ENCODE measurements at places on chromosomes 11 and 22.
A peak's percentile ranks its signal among the peaks of the same experiment; 100 is the strongest.

DNA sequence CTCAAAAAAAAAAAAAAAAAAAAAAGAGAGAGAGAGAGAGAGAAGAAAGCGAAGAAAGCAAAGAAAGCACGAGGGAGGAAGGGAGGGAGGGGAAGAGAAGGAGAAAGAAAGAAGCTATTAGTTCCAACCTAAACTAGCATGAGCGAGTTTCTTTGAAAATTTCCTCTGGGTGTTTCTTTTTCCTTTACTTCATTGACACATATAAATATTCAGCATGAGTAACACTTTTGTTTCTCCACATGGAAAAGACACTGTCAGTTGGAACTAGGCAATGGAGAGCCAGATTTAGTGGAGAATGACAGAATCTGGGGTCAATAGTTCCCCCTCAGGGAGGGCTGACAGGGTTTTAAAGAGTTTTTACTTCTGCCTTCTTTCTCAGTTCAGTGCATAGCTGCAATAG is 257.4 kb downstream of the DDX10 start:
- no peak for DNase-seq

DNA sequence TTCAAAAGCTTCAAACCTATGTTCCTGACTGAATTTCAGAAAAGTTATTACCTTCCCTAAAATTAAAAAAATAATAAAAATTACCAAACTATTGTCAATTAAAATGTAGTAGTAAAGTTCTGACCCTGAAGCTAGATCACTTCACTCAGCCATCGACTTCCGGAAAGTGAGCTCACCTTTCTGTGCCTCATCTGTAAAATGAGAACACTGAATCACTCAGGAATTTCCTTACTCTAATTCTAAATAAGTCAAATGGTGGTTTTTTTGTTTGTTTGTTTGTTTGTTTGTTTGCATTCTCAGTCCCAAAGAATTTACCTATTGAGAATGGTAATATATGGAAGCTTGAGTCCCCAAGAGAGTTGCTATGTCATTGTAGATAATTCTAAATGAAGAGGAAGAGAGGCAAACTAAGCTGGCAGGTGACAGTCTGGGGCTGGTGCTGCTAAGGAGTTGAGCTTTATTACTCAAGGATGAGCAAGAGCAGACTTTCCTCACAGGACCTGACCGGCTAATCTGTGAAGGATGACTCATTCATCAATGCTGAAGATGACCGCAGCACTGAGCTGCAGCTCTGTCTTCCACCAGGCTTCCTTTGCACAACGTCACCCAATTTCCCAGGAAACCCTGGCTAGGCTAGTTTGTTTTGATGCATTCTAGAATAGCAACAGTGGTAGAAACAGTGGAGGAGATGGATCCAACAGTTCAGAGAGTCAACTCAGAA is 248.8 kb downstream of the RAB38 start:
- DNase-seq = no peak

DNA sequence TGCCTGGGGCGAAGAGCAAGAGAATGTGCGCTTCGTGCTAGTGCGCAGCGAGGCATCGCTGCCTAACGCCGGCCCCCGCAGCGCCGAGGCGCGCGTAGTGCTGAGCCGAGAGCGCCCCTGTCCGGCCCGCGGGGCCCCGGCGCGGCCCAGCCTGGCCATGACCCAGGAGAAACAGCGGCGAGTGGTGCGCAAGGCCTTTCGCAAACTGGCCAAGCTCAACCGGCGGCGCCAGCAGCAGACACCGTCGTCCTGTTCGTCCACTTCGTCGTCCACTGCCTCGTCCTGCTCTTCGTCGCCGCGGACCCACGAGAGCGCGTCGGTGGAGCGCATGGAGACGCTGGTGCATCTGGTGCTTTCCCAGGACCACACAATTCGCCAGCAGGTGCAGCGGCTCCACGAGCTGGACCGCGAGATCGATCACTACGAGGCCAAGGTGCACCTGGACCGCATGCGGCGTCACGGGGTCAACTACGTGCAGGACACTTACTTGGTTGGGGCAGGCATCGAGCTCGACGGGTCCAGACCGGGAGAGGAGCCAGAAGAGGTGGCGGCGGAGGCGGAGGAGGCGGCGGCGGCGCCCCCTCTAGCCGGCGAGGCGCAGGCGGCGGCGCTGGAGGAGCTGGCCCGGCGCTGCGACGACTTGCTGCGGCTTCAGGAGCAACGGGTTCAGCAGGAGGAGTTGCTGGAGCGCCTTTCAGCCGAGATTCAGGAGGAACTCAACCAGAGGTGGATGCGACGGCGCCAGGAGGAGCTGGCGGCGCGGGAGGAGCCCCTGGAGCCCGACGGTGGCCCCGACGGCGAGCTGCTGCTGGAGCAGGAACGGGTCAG is 1.0 kb downstream of the RASSF10 start:
- no peak for DNase-seq

DNA sequence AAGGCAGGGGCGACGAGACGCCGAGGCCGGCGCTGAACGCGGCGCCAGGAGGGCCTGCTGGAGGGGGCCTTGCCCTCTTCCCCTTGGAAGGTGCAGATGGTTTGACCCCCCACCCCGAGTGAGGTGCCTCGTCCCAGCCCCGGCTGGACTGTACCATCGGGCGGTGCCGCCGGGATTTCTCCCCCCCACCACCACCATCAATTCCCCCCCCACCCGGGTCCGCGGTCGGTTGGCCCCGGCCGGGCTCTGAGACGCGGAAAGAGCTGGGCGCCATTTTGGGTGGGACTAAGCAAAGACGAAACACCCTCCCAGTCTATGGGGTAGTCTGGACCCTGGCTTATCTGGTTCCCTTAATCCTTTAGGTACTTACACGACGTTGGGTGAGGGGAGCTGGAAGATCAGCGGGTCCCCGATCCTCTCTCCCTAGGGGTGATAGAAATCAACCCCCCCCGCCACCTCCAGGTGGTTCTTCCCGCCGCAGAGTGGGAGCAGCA is at the start of gene PRDM10:
PRDM10 (minus strand) TSS at position 484 of the 494 bp plus-strand sequence. CDS start 41,871 bp downstream, outside the sequence.
- DNase-seq = peak; percentile 96

DNA sequence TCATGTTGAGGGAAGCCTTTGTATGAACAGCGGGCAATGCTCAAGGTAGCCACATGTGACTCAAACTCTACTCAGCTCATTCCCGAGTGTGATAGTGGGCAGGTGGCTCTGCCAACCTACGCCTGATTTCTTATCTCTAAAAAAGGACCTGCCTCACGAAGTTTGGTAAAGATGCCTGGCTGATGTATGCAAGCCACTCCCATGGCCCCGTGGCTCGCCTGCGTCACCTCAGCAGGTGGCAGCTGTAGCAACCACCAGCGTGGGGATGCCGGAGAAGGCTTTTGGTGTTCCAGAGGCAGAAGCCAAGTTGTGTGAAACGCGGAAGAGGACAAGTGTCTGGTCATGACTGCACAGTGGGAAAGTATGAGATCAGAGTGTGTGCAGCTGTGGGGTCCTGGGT is 5.4 kb downstream of the FADS2 start:
- no peak for DNase-seq

DNA sequence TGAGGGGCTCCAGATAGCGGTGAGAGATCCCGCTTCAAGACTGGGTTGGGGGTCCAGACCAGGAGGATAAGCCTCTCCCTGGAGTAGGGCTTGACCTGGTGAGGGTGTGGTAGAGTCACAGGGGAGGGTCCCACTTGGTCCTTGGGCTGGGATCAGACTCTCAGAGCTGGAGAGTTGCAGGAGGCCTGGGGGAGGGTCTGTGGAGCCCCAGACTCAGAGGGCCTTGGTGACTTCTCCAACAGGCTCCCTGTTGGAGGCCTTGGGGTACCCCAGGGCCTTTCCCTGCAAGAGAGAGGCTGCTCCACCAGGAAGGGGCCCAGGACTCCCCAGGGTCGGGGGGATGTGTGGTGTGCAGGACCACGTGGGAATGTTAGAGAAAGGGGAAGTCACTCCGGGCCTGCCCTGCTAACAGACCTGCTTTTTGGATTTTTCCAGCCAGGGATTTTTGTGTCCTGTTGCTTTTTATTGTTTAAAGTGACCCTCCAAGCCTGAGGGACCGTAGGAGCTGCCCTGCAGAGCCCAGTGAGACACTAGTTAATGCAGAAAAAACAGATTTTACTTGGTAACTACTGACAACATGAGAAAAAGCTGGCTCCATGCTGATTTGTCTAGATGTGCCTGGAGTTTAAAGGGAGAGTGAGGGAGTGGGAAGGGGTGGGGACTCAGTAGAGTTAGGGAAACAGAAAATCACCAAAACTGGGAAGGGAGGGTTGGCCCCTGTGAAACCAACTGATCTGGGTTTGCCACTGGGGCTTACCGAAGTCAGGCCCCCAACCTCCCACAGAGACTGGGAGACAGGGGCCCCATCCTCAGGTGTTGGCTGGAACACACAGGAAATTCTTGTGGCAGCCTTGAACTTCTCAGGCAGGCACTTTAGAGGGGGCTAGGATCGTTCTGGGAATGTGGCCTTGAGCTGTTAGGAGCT is 801 bp upstream of the TXNRD2 start:
- DNase-seq = no peak

GRCh38 chr11:67278135-67278938 is 10.8 kb upstream of the ANKRD13D start:
- DNase-seq = no peak

GRCh38 chr11:34036456-34036855 is 15.1 kb upstream of the CAPRIN1 start:
- DNase-seq = no peak

DNA sequence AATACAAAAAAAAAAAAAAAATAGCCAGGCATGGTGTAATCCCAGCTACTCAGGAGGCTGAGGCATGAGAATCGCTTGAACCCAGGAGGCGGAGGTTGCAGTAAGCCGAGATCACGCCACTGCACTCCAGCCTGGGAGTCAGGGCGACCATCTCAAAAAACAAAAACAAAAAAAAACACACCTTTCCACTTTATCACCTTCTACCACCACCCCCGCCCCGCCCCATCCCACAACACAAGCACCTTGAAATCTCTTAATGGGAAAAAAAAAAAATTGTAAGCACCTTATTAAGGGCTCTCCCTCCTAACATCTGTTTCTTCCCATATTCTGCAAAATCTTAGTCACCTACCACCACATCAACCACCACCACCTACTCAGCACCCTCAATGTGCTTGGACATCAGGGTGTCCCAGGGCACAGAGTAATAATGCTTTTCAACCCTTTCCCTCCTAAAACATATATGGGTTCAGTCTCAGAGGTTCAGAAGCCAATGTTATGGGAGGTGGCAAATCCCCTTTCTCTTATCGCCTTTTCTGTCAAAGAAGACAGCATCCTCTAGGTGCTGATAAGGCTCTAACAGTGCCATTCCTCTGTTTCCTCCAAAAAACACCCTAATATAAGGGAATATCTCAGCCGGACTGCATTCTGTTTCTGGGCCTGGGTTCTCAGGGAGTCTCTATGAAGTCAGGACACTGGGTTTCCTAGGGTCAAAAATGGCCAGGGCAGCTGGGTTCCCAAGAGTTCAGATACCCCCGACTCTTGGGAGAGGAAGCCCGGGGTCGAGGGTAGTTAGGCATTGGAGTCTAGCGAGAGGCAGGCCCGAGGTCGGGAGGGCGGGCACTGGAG is 718 bp downstream of the INTS5 start:
- DNase-seq = peak; percentile 86

DNA sequence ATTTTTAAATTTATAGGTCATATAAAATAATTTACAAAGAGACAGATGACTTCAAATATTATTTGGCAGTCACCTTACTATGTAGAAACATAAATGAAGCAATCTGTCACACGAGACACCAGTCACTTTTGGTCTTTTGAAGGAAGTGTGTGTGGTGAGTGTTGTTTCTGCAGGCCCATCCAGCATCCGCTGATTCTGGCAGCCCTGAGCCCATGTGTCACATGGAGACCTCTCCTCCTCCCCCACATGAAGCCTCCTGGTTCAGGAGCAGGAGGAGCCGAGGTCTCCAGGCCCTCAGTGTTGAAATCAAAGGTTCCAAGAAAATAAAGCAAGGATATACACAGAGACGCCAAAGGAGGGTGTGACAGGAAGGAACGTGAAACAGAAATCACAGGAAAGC is 60.1 kb downstream of the ARFGAP3 start:
- DNase-seq = no peak

DNA sequence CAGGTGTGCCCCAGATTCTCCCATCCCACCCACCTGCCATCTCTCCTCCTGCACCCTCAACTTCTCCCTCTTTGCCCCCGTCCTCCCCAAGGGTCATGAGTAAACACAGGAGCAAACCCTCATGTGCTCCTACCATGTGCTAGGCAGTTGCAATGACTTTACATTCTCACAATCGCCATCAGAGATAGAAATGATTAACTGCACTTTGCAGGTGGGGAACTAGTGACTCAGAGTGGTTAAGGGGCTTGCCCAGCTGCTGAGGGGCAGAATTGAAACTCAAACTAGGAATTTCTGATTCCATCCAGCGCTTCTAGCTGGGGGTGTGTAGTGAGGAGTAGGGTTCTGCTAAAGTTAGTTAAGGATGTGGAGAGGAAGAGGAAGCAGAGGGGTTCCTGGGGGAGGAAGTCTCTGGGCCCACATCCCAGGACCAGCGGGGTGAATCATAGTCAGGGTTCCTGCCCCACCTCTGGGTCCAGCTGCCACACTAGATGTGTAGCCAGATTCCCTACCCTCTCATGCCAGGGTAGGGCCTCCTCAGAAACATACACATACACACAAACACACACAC is 16.0 kb upstream of the PRG2 start:
- peak; percentile 17 for DNase-seq

DNA sequence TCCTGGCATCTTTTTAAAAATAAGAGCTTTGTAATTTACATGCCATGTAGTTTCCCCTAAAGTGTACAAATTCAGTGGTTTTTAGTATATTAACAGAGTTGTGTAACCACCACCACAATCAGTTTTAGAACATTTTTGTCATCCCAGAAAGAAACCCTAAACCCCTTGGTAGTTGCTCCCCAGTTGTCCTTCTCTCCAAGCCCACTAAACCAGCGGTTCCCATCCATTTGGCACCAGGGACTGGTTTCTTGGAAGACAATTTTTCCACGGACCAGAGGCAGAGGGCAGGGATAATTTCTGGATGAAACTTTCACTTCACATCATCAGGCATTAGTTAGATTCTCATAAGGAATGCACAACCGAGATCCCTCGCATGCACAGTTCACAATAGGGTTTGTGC is 22.6 kb downstream of the CABIN1 start:
- DNase-seq = no peak

DNA sequence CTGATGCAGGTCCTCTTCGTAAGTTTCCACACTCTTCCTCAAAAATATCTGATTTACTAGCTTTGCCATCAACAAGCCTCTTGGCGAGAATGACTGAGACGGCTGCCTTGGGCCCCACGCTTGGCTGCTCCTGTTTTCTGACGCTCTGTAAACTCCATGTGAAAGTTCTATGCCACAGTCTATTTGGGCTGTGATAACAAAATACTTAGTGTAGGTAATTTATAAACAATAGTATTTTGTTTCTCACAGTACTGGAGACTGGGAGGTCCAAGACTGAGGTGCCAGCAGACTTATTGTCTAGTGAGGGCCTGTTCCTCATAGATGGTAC is 123.2 kb upstream of the SORL1-AS1 start:
- no peak for DNase-seq
